Bone marrow (tissue), 2 donors: ENCODE measurements at places on chromosomes 3 and 15.

DNA sequence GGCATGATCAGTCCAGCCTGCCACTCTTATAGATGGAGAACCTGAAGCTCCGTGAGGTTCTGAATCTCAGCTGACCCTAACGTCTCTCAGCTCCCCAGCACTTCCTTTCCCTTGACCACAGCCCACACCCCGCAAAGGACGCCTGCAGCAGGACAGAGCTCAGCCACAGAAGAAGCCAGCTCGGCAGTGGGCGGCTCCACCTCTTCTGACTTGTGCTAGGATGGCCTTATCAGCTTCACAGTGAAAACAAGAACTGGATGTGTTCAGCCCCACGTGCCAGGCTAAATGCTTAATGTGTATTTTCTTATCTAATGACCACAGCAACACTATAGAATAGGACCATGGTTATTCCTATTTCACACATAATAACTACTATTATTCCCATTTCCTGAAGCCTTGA, 127.6 kb downstream of the ARNT2 start:
- DNase-seq, result no peak

DNA sequence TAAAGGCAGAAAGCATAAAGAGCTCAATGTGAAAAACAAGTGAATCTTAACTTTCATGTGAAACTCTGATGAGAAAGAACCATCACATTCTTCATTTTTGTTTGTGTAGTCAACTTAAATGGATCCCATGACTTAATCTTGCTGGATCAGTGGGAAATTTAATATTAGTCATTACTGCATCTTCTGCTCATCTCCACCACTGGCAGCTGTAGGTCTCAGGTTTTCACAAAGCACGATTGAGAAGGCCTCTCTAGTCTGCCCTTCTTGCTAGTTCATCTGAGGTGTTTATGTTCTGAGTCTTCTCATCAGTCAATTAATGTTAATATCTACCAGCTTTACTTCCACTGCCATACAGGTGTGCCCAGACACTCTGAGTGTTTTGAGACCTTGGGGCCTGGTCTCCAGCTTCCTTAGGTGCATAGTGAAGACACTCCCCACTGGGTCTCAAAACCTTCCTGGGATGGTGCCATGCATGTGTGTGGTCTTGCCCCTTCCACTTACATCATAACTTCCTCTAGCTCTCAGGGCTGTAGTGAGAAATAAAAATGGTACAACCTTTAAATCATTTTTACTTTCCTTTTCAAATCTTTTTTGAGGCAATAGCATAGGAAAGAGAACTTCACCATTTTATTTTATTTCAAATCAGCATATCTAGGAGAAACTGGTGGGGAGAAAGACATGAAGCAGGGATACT, 421.6 kb upstream of the CBLB start:
- DNase-seq, result peak; percentile 24

GRCh38 chr3:11640009-11640673, 3.6 kb downstream of the VGLL4 start:
- DNase-seq, result no peak

GRCh38 chr3:126360046-126360713, 3.0 kb upstream of the KLF15 start:
- DNase-seq, result no peak

DNA sequence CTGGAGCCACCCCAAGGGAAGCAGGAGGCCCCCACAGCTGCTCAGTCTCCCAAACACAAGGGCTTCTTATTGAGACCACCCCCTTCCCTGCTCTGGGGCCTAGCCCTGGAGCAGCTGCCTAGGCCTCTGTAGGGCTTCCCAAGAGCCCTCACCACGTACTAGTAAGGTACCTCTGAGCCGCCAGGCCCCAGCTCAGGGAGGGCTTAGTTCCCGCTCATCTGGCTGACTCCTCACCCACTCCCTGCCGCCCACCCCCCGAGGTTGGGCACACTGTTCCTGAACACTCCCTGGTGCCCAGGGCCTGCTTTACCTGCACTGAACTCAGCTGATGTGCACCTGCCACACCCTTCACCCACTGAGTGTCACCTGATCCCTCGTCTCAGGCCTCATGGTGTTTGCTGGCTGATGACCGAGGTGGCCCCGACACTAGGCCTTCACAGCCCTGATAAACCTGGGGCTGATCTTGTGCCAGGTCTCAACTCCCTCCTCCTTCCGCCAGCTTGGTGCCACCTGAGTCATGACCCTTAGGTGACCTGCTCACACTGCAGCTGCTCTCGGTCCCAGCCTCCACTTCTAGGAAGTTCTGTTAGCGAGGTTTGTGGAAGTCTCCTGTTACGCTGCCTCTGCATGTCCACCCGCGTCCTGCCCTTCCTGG, 18.0 kb upstream of the SPTBN5 start:
- DNase-seq, result no peak

DNA sequence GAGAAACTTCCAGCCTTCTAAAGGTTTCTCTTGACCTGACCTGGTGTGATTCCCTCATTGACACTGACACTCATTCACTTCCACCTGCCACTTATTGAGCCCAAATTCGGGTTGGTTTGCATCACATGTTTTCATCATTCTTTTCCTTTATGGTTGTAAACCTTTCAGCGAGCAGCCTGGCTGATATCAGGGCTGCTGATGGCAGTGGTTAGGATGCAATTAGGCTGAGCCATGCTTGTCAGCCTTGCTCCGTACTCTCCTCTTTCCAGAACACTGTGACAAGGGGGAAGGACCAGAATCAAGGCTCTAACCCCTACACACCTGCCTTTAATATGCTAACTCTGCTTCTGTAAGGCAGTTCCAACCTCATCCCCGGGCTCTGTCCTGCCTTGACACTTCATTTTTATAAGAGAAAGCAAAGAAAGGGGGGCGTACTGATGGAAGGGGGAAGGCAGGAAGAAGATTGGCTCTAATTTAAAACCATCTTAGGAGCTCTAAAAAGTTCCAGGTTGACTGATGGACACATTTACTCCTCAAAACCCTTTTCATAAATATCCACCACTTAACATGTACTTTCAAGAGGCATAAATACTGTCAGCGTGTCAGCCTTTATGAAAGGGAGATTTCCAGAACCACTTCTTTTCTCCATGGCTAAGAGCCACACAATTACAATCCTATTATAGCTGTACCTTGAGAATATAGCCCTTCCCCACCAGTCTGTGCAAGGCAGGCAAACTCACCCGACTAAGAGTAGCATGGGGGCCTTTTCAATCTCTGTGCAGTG, 5.7 kb downstream of the NMNAT3 start:
- DNase-seq, result no peak

DNA sequence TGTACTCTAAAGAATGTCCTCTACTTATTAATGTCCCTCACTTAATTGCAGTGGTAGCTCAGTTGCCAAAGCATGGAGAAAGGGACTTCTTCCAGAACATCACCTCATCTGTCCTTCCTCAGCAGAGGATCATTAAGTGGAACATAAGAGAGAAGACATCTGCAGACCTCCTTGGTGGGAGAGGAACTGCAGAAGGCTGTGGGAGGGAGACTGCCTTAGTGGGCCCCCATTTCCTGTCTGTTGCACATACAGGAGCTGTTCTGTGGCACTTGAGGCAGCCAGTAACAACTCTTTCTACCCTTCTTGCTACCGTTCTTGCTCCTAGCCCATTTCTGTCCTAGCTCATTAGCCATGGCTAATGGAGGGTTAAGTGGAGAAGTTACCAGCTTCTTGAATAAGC, 33.6 kb downstream of the HPS3 start:
- DNase-seq, result peak; percentile 46

GRCh38 chr15:52710050-52710707, 31.0 kb upstream of the ATOSA start:
- no peak for DNase-seq
